Type B pancreatic cell (in vitro differentiated cells): ENCODE measurements at places on chromosomes 12 and 14. TPM values are rescaled to one million over a fixed set of nuclear protein-coding genes. Genes with fewer than 3 reads are reported as not detected.
A peak's percentile ranks its signal among the peaks of the same experiment; 100 is the strongest.

DNA sequence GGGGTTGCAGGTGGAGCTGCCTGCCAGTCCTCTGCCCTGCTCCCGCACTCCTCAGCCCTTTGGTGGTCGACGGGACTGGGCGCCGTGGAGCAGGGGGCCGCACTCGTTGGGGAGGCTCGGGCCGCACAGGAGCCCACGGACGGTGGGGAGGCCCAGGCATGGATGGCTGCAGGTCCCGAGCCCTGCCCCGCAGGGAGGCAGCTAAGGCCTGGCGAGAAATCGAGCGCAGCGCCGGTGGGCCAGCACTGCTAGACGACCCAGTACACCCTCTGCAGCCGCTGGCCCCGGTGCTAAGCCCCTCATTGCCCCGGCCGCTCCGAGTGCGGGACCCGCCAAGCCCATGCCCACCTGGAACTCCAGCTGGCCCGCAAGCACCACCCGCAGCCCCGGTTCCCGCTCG is 221.8 kb downstream of the BTG1 start:
- peak; percentile 64 for DNase-seq
- H3K4me3 ChIP-seq, result no peak overlapping the region
- no peaks in the 10 kb centered on the region for H3K27me3 ChIP-seq

Gene RPGRIP1
- total RNA-seq, result 0.19 and 0.63 TPM in 2 replicates

GRCh38 chr12:30976206-30976605 is 49.7 kb downstream of the TSPAN11 start:
- H3K27me3 ChIP-seq, result peaks cover 35% of the 10 kb centered on the region
- no peak for DNase-seq
- no peak overlapping the region for H3K27ac ChIP-seq
- H3K36me3 ChIP-seq, result peaks cover 3% of the 10 kb centered on the region

DNA sequence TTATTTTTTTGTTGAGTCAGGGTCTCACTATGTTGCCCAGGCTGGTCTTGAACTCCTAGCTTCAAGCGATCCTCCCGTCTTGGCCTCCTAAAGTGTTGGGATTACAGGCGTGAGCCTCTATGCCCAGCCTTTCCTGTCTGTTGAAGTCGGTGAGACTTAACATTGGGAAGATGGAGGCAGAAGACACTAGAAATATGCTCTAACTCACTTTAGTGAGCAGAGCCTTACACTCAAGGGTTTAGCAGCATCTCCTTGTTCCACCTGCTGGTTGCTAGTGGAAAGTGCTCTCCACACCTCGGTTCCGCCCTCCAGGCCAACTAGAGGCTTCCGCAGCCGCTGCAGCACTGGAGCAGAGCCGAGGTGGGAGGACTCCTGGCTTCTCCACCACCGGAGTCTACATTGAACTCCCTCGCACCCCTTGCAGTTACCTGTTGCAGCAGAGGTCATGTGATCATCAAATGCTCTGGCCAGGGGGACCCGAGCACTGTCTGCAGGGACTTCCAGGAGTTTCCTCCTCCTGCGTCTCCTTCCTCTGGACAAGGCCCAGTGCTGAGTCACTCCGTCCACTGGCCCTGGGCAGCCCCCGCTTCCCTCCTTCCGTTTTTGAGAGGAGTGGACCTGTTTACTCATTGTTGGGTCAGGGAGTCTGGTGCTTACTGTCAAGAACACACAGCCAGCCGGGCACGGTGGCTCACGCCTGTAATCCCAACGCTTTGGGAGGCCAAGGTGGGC is 9.4 kb upstream of the HVCN1 start:
- no peak for DNase-seq
- H3K4me1 ChIP-seq, result peaks cover 5% of the 10 kb centered on the region
- H3K27me3 ChIP-seq, result peaks cover 4% of the 10 kb centered on the region
- H3K4me3 ChIP-seq, result no peak overlapping the region
- H3K27ac ChIP-seq, result no peak overlapping the region

GRCh38 chr14:54355698-54356097 is 41.1 kb upstream of the CDKN3 start:
- no peak overlapping the region for H3K4me3 ChIP-seq
- H3K27ac ChIP-seq, result no peak overlapping the region
- H3K36me3 ChIP-seq, result no peaks in the 10 kb centered on the region
- DNase-seq, result no peak
- no peaks in the 10 kb centered on the region for H3K27me3 ChIP-seq

Gene IRAK3
- total RNA-seq, result 0.21 and 0.34 TPM in 2 replicates

DNA sequence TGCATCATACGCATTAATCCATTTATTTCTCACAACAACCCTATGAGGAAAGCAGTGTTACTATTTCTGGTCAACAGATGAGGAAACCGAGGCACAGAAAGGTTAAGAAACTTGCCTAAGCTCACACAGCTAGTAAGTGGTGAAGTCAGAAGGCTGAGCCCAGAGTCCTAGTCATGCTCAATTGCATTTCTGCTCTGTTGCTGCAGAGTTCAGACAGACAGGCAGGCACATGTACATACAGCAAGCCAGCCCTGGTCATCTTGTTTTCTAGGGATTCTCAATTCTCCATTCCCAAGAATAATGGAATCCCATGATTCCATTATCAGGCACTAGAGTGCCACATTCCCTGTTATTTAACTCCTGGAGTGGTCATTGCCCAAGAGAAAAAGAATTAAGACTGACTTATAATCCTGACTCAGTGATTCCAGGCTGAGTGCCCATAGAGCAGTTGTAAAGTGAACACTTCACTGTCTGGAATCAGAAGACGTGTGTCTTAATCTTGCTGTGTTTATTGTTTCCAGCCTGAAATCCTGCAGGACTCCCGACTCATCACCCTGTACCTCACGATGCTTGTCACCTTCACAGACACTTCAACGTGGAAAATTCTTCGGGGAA is 10.7 kb downstream of the UBE3B start:
- no peak overlapping the region for H3K27ac ChIP-seq
- H3K27me3 ChIP-seq, result no peaks in the 10 kb centered on the region
- no peak for DNase-seq
- H3K4me3 ChIP-seq, result no peak overlapping the region
- no peaks in the 10 kb centered on the region for H3K4me1 ChIP-seq

Gene ANO2
- total RNA-seq, result 2.6 and 3.3 TPM in 2 replicates

DNA sequence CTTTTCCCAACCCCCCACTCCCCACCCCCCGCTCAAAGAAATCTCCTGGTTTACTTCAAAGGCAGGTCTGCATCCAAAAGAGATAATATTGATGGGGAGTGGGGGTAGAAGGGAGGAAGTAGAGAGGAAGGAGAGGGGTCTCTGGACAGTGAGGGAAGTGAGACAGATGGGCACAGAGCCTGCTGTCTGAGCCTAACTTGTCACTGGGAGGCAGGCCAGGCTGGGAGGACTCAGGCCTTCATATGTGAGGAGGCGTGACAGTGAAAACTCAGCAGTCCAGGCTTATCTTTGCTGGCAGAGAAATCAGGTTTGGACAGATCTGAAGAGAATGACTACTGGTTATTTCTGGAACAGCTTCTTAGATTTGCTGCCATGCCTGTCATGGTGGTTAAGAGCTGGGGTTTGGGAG is 192.3 kb downstream of the NUAK1 start:
- no peaks in the 10 kb centered on the region for H3K4me1 ChIP-seq
- no peak overlapping the region for H3K4me3 ChIP-seq
- peaks cover 3% of the 10 kb centered on the region for H3K27me3 ChIP-seq

GRCh38 chr14:99389174-99389826 is 91.4 kb downstream of the SETD3 start:
- H3K4me1 ChIP-seq, result peaks cover 6% of the 10 kb centered on the region
- no peak for DNase-seq
- H3K27ac ChIP-seq, result no peak overlapping the region
- H3K27me3 ChIP-seq, result peaks cover 8% of the 10 kb centered on the region
- H3K4me3 ChIP-seq, result no peak overlapping the region
- no peaks in the 10 kb centered on the region for H3K36me3 ChIP-seq

DNA sequence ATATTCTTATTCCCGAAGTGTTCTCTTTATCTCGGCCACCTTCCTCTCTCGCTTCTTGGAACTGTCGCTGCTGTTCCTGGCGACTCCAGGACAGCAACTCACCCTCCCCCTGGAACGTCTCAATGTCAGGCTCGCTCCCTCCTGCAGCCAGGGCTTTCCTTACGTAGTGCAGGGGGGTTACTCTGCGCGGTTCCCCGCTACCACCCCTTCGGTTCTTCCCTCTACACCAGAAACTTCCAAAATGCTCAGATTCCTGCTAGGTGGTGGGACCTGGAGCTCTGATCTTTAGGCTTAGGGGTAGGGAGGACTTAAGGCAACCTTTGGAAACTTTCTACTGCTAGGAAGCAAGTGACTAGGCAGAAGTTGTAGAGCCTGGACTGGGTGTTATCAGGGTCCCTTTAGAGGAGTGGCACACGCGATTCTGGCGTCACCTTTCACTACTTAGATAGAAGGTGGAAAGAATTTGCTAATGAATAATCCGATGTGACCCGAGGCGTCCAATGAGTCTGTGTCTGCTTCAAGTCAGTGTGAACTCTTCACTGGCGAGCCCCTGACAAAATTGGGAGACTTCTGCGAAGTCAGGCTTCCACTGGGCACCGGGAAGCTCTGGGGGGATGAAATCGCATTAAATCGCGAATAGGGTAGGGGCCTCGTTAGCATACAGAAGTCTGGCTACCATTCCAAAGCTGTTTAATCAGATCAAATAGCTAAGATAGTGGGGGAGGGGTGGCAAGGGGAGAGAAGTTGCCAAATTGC is 900 bp upstream of the DPF3 start:
- peaks cover 12% of the 10 kb centered on the region for H3K4me1 ChIP-seq
- H3K27ac ChIP-seq, result peak overlapping the region; percentile 72
- peak overlapping the region; percentile 97 for H3K4me3 ChIP-seq
- DNase-seq, result no peak
- no peaks in the 10 kb centered on the region for H3K36me3 ChIP-seq

Gene SRRM4
- total RNA-seq, result 1.1 and 1.4 TPM in 2 replicates

Gene B3GNT4
- total RNA-seq, result 0.53 and 0.86 TPM in 2 replicates

- no peaks in the 10 kb centered on the region for H3K27me3 ChIP-seq
- H3K4me1 ChIP-seq, result no peaks in the 10 kb centered on the region
- peak overlapping the region; percentile 72 for H3K27ac ChIP-seq
- peaks cover 26% of the 10 kb centered on the region for H3K36me3 ChIP-seq
- no peak for DNase-seq
- H3K4me3 ChIP-seq, result peak overlapping the region; percentile 20
Observed at GRCh38 chr14:50734950-50735695, 67.0 kb upstream of the SAV1 start.

DNA sequence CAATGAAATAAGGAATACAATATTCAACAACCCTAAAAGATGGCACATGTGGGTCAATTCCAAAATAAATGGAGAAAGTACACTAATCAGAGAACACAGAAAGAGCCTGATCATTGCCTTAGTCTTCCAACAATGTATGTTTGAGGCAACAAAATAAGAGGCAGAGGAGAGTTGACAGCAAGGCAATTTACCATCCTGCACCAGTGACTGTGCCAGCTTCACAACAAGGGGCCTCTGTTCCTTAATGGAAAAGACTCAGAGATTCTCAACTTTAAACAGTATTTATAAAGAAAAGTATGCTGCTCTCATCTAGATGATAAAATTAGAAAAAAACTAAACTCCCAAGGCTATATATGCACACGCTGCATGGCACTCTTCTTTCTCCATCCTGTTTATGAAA is 25.9 kb downstream of the EPS8 start:
- H3K4me3 ChIP-seq, result no peak overlapping the region
- H3K27me3 ChIP-seq, result no peaks in the 10 kb centered on the region
- no peak for DNase-seq
- H3K4me1 ChIP-seq, result no peaks in the 10 kb centered on the region
- peaks cover 10% of the 10 kb centered on the region for H3K36me3 ChIP-seq

DNA sequence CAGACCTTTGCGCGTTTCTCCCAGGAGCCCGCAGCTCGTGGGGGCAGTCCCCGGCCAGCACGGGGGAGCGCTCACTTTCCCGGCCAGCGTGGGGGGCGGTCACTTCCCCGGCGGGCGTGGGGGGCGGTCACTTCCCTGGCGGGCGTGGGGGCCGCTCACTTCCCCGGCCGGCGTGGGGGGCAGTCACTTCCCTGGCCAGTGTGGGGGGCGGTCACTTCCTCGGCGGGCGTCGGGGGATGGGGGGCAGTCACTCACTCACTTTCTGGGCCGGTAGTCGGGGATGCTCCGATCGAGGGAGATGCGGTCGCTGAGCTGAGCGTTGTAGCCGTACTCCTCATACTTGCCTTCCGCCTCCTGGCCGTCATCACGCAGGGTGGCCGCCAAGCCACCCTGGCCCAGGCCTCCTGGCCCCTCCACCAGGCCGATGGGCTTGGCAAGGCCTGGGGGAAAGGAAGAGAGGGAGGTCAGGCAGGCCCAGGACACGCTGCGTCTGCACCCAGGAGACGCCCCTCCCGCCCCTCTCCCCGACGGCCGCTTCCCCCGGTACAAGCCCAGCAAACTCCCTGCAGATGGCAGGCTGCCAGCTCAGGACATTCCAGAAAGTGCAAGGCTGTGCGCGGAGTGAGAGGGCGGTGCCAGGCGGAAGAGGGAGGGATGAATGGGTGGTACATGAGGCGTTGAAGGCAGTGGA is 43.3 kb downstream of the GALNT9 start:
- no peak overlapping the region for H3K4me3 ChIP-seq
- H3K27ac ChIP-seq, result no peak overlapping the region
- peaks cover 10% of the 10 kb centered on the region for H3K4me1 ChIP-seq
- H3K36me3 ChIP-seq, result no peaks in the 10 kb centered on the region

Gene CCDC63
- not detected in 2 replicates for total RNA-seq

DNA sequence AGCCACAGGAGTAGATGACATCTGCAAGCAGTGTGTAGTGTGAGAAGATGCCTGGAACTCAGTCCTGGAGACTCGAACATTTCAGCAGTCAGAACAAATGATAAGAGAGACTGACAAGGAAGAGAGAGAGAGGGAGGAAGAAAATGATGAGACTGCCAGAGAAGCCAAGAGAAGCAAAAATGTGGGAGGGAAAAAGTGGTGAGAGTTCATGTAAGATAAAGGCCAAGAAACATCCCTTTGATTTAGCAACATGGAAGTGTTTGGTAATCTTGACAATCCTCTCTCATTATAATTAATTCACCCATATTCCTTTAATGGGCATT is 42.6 kb downstream of the LIMA1 start:
- peaks cover 10% of the 10 kb centered on the region for H3K36me3 ChIP-seq
- no peak for DNase-seq
- no peak overlapping the region for H3K4me3 ChIP-seq
- peaks cover 23% of the 10 kb centered on the region for H3K4me1 ChIP-seq

GRCh38 chr12:31951939-31952338 is 7.3 kb upstream of the RESF1 start:
- H3K4me3 ChIP-seq, result no peak overlapping the region
- no peaks in the 10 kb centered on the region for H3K27me3 ChIP-seq
- DNase-seq, result no peak
- peak overlapping the region; percentile 5 for H3K27ac ChIP-seq
- H3K4me1 ChIP-seq, result no peaks in the 10 kb centered on the region
- H3K36me3 ChIP-seq, result peaks cover 36% of the 10 kb centered on the region

Gene CD69
- total RNA-seq, result 0.19 and 1.6 TPM in 2 replicates

DNA sequence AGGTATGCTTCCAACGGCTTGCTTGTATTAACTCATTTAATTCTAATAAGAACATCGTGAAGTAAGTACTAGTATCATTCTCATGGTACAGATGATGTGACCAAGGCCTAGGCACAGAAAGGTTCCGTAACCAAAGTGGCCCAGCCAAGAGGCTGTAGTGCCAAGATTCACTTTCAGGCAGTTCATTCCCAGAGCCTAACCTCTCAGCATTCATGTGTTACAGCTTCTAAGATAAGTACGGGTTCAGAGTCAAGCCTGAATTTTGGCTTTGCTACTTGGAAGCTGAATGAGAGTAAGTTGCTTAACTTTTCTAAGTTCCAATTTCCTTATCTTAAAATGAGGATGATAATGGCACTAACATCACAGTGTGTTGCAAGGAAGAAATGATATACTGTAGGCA is 379.9 kb downstream of the AEBP2 start:
- H3K27me3 ChIP-seq, result no peaks in the 10 kb centered on the region
- H3K4me3 ChIP-seq, result no peak overlapping the region
- H3K4me1 ChIP-seq, result no peaks in the 10 kb centered on the region

Gene ISM2
- 0.46 and 1.2 TPM in 2 replicates for total RNA-seq

- no peak for DNase-seq
- H3K27me3 ChIP-seq, result no peaks in the 10 kb centered on the region
- peak overlapping the region; percentile 73 for H3K27ac ChIP-seq
- no peak overlapping the region for H3K4me3 ChIP-seq
Observed at GRCh38 chr14:79551523-79551922, 659.8 kb downstream of the DIO2 start.
